ENCODE measurements at places on chromosomes 7 and 10. TPM values are rescaled to one million over a fixed set of nuclear protein-coding genes. Genes with fewer than 3 reads are reported as not detected.

DNA sequence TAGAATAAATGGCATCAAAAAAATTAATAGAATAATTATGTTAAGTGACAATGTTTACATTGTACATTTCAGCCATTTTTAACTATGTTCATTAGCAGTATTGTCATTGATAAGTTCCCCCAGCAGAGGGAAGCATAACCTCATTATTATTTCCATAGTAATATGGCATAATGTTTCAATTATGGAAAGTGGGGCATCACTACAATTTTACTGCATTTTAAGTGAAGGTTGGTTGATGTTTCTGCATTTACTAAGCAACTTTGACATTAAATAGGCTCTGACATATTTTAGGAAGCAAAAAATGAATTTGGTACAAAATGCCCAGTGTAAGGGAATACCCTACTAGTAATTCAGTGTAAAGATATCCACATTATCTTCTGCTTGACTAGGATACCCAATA is 218.3 kb downstream of the SEMA3A start:
- peak; percentile 22 for DNase-seq

TNPO3 gene
- polyA plus RNA-seq, result 23.8 TPM

- no peak for DNase-seq
These were observed 303.2 kb downstream of the EXOC4 start for GRCh38 chr7:133556048-133556447.

GRCh38 chr10:52949899-52950298 is 177.3 kb upstream of the MBL2 start:
- peak; percentile 32 for DNase-seq

- no peak for DNase-seq
These were observed 1.8 kb downstream of the WASL start for GRCh38 chr7:123746931-123747488.

- DNase-seq, result no peak
These were observed 12.0 kb upstream of the UBE2D1 start for GRCh38 chr10:58322835-58323209.

- DNase-seq, result peak; percentile 65
These were observed 19.5 kb upstream of the PPP1R3C start for GRCh38 chr10:91652364-91652763.
